Right ventricle myocardium inferior (tissue), 1 donor: ENCODE measurements at places on chromosomes 4 and X. TPM values are rescaled to one million over a fixed set of nuclear protein-coding genes. Genes with fewer than 3 reads are reported as not detected.
A peak's percentile ranks its signal among the peaks of the same experiment; 100 is the strongest.

Gene PRMT9
- 4.2 TPM for total RNA-seq

Gene SYTL4
- total RNA-seq, result 2.2 TPM

Gene CCNI
- 251 TPM for total RNA-seq

Gene LUZP4
- not detected for total RNA-seq

Gene PLAC8
- 2.2 TPM for total RNA-seq

Gene TRPC3
- total RNA-seq, result 0.14 TPM

Gene ARHGAP6
- total RNA-seq, result 3.8 TPM

Gene EGFL6
- not detected for total RNA-seq

Gene CENPVL1
- total RNA-seq, result not detected

Gene SERPINA7
- total RNA-seq, result not detected

Gene ATP6AP1
- 83.0 TPM for total RNA-seq

- no peak for DNase-seq
Measured at GRCh38 chr4:186617921-186618320, 62.6 kb upstream of the MTNR1A start.

DNA sequence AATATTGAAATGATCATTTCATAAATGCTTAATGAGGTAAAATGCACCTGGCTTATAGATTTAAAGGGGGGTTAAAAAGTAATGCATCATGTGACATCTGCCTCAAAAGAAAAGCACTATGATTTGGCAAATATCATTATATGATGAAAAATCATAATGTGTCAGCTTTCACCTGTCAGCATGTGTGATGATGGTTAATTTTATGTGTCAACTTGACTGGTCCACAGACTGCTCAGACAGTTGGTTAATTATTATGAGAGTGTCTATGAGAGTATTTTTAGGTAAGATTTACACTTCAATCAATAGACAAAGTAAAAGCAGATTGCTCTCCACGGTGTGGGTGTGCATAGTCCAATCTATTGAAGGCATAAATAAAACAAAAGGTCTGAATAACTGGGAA is 1986.7 kb downstream of the PCDH7 start:
- no peak for DNase-seq

- DNase-seq, result no peak
Measured at GRCh38 chr4:67897686-67898085, 13.9 kb upstream of the TMPRSS11D start.

GRCh38 chr4:56870946-56871345 is 36.8 kb upstream of the REST start:
- no peak for DNase-seq

GRCh38 chr4:121227341-121227792 is 63.2 kb upstream of the TNIP3 start:
- no peak for DNase-seq

GRCh38 chrX:120365320-120365719 is 3.4 kb downstream of the ATP1B4 start:
- DNase-seq, result peak; percentile 61

DNA sequence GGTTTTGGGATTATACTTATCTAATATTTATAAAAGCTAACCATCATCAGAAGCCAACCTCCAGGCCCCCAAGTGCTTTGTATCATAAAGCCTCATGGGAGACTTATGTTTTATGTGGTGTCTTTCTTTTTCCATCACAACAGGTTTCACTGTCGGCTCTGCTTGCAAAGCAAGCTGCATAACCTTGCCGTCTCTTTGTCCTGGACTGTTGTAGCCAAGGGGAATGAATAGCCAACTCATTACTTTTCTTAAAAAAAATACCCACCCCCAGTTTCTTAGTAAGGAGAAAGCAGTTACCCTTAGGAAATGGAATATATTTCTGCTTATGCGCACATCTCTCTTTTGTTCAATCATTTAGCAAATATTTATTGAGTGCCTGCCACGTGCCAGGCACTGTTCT is 40.7 kb downstream of the FAM184B start:
- DNase-seq, result no peak

DNA sequence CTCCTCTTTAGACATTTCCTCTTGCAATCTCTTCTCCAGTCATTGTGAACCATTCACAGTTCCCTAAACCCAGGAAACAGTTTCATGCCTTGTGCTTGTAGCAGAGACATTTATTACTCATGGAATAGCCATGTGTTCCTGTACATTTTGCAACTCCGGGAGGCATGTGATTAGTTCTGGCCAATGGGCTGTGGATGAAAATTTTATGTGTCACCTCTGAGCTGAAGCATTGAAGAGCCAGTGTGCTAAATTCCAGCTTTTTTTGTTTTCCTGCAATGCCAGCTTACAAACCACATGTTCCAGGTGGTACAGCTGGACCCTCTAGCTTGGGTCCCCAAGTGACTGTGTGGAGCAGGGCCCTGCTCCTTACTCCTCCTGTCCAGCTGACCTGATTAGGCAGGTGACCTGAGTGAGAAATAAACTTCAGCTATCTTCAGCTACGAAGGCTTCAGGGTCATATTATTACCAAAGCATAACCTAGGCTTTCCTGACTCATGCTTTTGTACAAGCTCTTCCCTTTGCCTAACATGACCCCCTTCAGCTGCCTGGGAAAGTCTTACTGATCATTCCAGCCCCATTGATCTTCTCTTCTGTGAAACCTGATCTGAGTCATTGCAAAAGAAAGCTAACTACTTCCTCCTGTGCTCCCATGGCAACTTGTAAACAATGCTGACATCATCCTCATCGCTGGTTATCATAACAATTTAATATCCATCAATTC is 200.4 kb downstream of the PTTG2 start:
- no peak for DNase-seq

DNA sequence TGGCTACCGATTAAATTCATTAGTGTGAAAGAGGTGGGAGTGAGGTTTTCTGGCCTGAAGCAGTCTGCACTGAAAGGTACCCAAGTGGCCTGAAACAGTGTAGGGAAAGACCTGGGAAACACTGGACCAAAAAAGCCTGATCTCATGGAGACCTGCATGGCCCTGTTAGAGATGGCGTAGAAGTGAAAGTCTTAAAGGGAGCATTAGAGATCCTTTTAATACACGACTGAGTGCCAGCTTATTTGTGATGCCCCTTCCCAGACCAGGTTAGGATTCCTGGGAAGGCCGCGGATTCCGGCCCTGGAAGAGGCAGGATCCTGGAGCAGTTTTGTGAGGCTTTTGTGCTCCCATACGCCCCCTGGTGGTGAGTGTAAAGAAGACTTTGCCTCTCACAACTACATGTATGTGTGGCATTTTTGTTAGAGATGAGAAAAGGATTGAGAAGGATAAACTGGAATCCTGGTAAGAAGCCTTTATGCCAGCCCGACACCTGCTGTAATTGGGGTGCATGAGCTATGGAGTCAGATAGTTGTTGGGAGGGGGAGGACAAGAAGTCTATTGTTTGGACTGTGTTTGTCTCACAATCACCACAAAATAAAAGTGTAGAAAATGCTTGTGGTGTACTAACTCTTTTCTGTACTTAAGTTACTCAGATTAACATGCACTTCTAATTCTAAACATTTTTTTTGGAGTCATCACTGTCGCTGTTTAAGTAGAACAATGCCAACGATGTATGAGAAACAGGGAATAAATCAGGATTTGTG is 54.0 kb downstream of the JADE1 start:
- DNase-seq, result no peak

GRCh38 chr4:173242466-173243250 is 74.0 kb downstream of the GALNT7 start:
- DNase-seq, result no peak

- DNase-seq, result no peak
Measured at GRCh38 chr4:66404141-66404540, 733.9 kb upstream of the EPHA5 start.

DNA sequence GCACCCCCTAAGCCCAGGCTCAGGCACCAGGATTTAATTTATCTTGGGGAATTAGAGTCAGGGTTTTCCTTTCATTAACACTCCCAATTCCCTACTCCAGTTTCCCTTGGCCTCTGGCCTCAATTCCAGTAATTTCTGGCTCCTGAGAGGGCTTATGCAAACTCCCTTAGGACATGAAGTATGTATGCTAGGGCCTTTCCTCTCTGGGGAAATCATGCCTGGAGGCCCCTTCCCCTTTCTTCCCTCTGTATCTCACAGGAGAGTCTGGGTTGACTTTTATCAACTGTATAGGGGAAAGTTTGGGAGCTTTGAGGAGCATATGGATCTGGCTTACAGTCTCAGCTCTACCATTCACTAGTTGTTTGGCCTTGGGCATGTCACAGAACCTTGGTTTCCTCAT is 169.5 kb downstream of the SHROOM4 start:
- no peak for DNase-seq

- no peak for DNase-seq
Measured at GRCh38 chr4:89949782-89950387, 55.2 kb downstream of the MMRN1 start.

DNA sequence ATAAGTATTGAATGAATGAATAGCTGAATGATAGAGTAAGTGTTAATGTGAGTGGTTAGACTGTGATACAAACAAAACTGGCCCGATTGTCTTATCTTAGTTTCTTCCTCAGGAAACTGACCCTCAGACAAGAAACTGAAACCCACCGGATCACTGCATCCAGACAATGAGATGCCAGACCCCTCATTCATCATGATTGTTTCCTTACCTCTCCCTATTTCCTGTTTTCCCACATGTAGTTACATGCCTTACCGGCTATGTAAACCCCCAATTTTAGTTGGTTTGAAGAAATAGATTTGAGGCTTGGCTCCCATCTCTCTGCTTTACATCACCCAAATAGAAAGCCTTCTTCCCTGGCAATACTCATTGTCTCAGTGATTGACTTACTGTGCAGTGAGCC is 218.9 kb upstream of the PPP1R2C start:
- DNase-seq, result no peak

DNA sequence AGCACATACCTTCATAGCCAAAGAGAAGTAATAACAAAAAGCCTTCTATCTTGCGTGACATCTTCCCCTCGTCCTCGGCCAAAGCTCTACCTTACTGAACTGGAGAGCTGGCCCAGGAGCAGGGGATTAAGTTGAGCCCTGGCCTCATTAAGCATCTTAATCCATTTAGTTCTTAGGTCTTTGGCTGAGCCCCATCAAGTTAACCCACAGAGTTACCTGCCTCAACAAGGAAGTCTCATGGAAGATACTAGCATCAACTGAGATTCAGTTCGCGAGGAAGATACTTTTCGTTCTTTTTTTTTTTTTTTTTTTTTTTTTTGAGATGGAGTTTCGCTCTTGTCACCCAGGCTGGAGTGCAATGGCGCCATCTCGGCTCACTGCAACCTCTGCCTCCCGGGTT is at the start of gene RS1:
RS1 (minus strand) TSS at position 101 of the 400 bp plus-strand sequence; CDS start at position 61, 40 bp downstream.
- DNase-seq, result no peak

GRCh38 chrX:148592595-148592994 is 92.2 kb downstream of the AFF2 start:
- DNase-seq, result no peak

DNA sequence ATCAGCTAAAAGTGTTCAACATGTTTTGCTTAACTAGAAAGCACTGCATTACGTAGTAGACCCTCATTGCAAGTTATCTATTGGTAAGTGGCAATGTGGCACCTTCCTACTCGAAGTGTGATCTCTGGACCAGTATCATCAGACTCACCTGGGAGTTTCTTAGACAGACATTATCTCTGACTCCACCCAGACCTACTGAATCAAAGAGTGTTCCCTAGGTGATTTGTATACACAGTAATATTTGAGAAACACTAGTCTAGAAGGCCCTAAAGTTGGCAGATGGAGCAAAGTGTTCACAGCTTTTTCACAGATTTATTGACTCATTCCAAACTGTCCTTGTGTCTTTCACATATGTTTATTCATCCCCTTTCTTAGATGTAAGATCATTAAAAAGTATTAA is 35.7 kb downstream of the SHROOM4 start:
- DNase-seq, result no peak

DNA sequence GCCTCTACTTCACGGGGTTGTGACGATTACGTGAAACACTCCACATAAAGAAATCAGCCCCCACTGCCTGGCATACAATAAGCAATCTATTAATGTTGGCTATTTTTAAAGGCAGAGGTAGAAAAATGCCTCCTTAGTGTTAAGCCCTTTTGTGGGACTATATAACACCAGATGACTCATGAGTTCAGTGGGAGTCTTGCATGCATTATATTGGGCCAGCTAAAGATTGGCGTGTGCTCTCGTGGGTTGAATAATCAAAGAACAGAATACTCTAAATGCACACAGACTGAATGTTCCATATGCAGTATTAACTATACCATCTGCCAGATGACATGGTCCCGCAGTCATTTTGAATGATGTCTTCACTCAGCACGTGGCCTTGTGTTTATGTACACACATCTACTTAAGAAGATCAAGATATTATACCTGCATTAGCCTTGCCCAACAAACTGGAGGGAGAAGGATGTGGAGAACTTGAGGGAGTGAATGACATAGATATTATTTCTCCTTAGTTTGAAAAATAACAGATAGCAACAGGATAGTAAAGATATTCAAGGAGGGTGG is 85.0 kb upstream of the MYOZ2 start:
- DNase-seq, result no peak

- DNase-seq, result no peak
Measured at GRCh38 chr4:102608190-102608589, 107.0 kb downstream of the NFKB1 start.
